Omental fat pad (tissue), 4 donors: ENCODE measurements at places on chromosomes 7 and 10. TPM values are rescaled to one million over a fixed set of nuclear protein-coding genes. Genes with fewer than 3 reads are reported as not detected.

Gene GPR26
- not detected for total RNA-seq

Gene CPSF4
- total RNA-seq, result 29.4 TPM

Gene SHH
- not detected for total RNA-seq

Gene HMX3
- not detected for total RNA-seq

Gene FGF8
- total RNA-seq, result not detected

Gene INA
- total RNA-seq, result not detected

Gene NSMCE4A
- total RNA-seq, result 70.4 TPM

Gene WDFY4
- total RNA-seq, result 6.8 TPM

Gene TRPV6
- total RNA-seq, result under 0.01 TPM

Gene CNTNAP2
- 0.38 TPM for total RNA-seq

Gene SFTPA1
- total RNA-seq, result not detected
